GM23338 (cell line): ENCODE measurements at places on chromosomes 7 and 10. TPM values are rescaled to one million over a fixed set of nuclear protein-coding genes. Genes with fewer than 3 reads are reported as not detected.
A peak's percentile ranks its signal among the peaks of the same experiment; 100 is the strongest.

Gene ZNF365
- total RNA-seq, result 0.35 and 0.59 TPM in 2 replicates

Gene NPY4R2
- not detected in 2 replicates for total RNA-seq

Gene TUBAL3
- not detected in 2 replicates for total RNA-seq

Gene AOAH
- not detected in 2 replicates for total RNA-seq

Gene GIMAP1
- not detected in 2 replicates for total RNA-seq

Gene NUPR2
- not detected in 2 replicates for total RNA-seq

Gene SNX13
- 26.4 and 42.7 TPM in 2 replicates for total RNA-seq

Gene HOXA1
- total RNA-seq, result not detected in 2 replicates

Gene FAM25C
- not detected in 2 replicates for total RNA-seq

Gene SLC29A4
- 8.1 and 8.8 TPM in 2 replicates for total RNA-seq

Gene CTAGE8
- total RNA-seq, result 0.52 and 1.4 TPM in 2 replicates

Gene FKBP9
- total RNA-seq, result 13.0 and 15.8 TPM in 2 replicates

DNA sequence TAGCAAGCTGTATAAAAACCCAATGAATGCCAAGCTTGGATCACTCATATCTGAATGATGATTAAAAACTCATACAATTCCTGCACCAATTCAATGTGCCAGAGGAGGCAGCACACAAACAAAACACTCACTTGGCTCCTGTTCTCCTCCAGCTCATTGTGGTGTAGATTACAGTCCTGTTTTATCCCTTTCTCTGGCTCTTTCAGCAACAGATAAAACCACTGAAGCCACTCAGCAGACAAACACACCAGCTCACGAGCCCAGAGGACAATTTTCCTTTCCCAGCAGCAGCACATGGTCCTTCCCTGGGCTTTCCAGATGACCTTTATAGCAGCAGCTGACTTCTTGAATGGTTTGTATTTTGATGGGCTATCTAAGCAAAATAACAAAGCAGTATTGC lies 107.3 kb upstream of the STARD3NL start:
- peaks cover 11% of the 10 kb centered on the region for H3K4me1 ChIP-seq
- 0 out of 2 replicates have a peak overlapping the region, but pooled peaks have one; percentile 12 for H3K4me3 ChIP-seq
- DNase-seq, result peak; percentile 81
- H3K27ac ChIP-seq, result peak overlapping the region; percentile 56; the same call in 1 of the 2 replicates
- no peaks in the 10 kb centered on the region for H3K36me3 ChIP-seq
- no peaks in the 10 kb centered on the region for H3K27me3 ChIP-seq

DNA sequence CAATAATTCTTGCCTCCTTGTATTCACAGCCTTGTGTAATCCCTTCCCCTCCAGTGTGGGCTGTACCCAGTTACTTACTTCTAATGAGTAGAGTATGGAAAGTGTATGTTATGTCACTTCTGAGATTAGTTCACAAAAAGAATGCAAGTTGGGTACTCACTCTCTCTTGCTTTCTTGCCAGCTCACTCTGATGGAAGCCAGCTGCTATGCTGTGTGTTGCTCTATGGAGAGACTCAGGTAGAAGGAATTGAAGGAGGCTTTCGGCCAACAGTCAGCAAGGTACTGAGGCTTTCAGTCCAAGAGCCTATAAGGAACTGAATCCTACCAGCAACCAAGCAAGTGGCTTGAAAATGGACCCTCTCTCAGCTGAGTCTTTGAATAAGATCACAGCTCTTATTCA lies 9.7 kb upstream of the BICC1 start:
- H3K27ac ChIP-seq, result no peak overlapping the region
- no peaks in the 10 kb centered on the region for H3K36me3 ChIP-seq
- DNase-seq, result no peak
- peaks cover 5% of the 10 kb centered on the region; the same call in 1 of the 2 replicates for H3K4me1 ChIP-seq
- H3K4me3 ChIP-seq, result no peak overlapping the region
- no peaks in the 10 kb centered on the region for H3K27me3 ChIP-seq

DNA sequence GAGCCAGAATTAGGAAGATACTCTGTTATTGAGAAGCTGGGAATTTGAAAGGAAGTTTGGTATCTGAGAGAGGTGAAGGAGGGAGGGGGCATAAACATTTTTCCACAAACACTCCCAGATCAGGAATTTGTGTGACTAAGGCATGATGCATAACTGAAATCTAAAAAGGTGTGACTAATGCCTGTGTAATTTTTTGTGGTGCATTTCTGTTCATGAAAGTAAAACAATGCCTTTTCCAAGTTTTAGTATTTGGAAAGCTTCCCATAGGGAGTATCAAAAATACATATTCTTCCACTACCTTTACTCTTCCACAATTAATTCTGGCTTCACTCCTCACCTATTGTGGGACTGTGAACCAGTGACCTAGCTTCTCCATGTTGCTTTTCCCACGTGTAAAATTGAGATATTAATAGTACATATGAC lies 56.4 kb upstream of the CAV2 start:
- H3K4me1 ChIP-seq, result peaks cover 7% of the 10 kb centered on the region; the same call in 1 of the 2 replicates
- H3K36me3 ChIP-seq, result no peaks in the 10 kb centered on the region
- H3K27ac ChIP-seq, result no peak overlapping the region
- H3K27me3 ChIP-seq, result no peaks in the 10 kb centered on the region

DNA sequence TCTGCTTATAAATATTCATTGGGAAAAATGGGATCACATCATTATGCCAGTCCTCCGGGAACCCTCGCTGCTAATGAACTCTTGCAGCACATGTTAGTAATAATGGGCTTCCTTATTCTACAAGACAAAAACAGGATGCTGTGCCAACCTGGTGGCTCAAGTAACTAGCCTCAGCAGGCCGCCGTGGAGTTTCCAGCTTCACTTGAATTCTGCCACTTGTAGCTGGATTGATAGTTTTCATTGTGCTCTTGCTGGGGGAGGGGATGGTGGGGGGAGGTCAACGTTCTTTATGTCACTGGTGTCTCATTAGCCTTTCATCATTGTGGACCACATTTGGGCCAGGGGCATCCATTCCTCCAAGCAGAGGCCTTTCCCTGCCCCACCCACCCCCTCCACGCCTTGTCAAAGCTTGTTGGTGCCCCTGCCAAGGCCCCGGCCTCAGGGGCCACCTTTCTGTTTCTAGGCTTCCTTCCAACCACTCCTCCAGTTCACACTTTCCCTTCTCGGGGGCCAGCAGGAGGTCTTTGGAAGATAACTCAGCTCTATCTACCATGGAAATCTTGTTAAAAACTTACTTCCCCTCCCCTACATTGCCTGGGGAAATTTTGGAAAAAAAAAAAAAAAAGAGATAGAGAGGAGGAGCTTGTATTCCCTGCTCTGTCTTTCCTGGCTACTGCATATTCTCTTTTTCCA lies 153.9 kb downstream of the BMPER start:
- H3K36me3 ChIP-seq, result no peaks in the 10 kb centered on the region
- DNase-seq, result peak; percentile 35
- no peak overlapping the region for H3K27ac ChIP-seq
- H3K27me3 ChIP-seq, result no peaks in the 10 kb centered on the region
- no peak overlapping the region for H3K4me3 ChIP-seq

- no peak overlapping the region for H3K4me3 ChIP-seq
- no peak overlapping the region for H3K27ac ChIP-seq
- peak; percentile 37 for DNase-seq
- H3K36me3 ChIP-seq, result no peaks in the 10 kb centered on the region; the same call in 1 of the 2 replicates
- H3K4me1 ChIP-seq, result peaks cover 4% of the 10 kb centered on the region; the same call in 1 of the 2 replicates
- H3K27me3 ChIP-seq, result no peaks in the 10 kb centered on the region
Measured at GRCh38 chr7:124275411-124275810, 242.5 kb upstream of the TMEM229A start.

GRCh38 chr7:29993140-29993539 lies 3.5 kb upstream of the SCRN1 start:
- H3K4me1 ChIP-seq, result peaks cover 4% of the 10 kb centered on the region
- no peak for DNase-seq
- H3K27me3 ChIP-seq, result peaks cover 17% of the 10 kb centered on the region
- H3K27ac ChIP-seq, result no peak overlapping the region

GRCh38 chr10:62177111-62177510 lies 91.5 kb downstream of the RTKN2 start:
- H3K4me1 ChIP-seq, result no peaks in the 10 kb centered on the region
- no peak for DNase-seq
- H3K27me3 ChIP-seq, result no peaks in the 10 kb centered on the region

GRCh38 chr7:27394871-27395270 lies 152.3 kb downstream of the EVX1 start:
- H3K27ac ChIP-seq, result no peak overlapping the region
- no peaks in the 10 kb centered on the region for H3K27me3 ChIP-seq
- H3K4me1 ChIP-seq, result no peaks in the 10 kb centered on the region
- H3K36me3 ChIP-seq, result no peaks in the 10 kb centered on the region

DNA sequence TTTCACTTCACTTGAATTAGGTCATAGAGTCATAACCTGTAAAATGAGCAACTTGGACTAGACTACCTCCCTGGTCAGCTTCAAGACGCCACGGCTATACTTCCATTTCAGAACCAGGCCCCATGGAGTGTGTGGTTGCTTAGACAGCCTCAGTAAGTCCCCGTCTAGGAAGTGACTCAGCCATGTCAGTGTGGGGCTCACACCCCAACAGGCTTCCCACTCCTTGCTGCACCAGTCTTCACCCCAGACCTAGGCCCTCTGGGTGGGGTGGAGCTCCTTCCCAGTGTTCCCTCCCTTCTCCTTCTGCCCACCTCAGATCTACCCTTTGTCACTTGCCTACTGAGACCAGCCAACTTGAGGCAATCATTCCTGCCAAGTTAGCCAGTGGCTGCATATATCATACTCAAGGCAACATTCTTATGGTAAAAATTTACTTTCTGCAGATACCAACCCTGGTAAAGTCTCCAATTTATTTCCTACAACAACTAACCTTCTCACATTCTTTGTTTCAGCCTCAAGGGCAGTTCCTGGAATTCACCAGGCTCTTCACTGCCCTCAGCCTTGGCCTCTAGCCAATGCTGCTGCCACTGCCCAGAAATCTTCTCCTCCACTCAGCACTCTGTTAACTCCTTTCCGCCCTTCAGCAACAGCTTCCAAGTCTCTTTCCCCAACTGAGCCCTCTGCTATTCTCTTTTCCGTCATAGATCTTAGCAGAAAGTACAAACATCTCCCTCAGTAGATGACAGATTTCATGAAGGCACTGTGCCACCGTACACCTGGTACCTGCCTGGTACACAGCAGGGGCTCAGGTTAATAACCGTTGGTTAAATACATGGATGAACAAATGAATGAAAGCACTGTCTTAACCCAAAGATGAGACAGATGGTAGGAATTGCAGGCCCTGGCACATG lies 31.3 kb upstream of the ZNRF2 start:
- no peak overlapping the region for H3K27ac ChIP-seq
- no peaks in the 10 kb centered on the region for H3K4me1 ChIP-seq
- H3K4me3 ChIP-seq, result no peak overlapping the region
- H3K36me3 ChIP-seq, result no peaks in the 10 kb centered on the region
- H3K27me3 ChIP-seq, result no peaks in the 10 kb centered on the region

GRCh38 chr7:34991938-34992840 lies 45.1 kb downstream of the DPY19L1 start:
- H3K4me3 ChIP-seq, result no peak overlapping the region
- no peak overlapping the region for H3K27ac ChIP-seq
- H3K4me1 ChIP-seq, result no peaks in the 10 kb centered on the region
- H3K27me3 ChIP-seq, result no peaks in the 10 kb centered on the region
- DNase-seq, result no peak

- no peaks in the 10 kb centered on the region for H3K36me3 ChIP-seq
- H3K27ac ChIP-seq, result no peak overlapping the region
- H3K4me1 ChIP-seq, result 0 out of 2 replicates have a peak, but pooled peaks cover 5% of the 10 kb centered on the region
- no peak for DNase-seq
- no peaks in the 10 kb centered on the region for H3K27me3 ChIP-seq
Measured at GRCh38 chr7:114718861-114719260, 203.0 kb upstream of the MDFIC start.

- no peak for DNase-seq
- H3K36me3 ChIP-seq, result no peaks in the 10 kb centered on the region
- no peak overlapping the region for H3K27ac ChIP-seq
- H3K4me3 ChIP-seq, result no peak overlapping the region
Measured at GRCh38 chr10:36425131-36425797, 700.1 kb upstream of the ANKRD30A start.

- H3K27me3 ChIP-seq, result no peaks in the 10 kb centered on the region
- no peak for DNase-seq
- H3K36me3 ChIP-seq, result no peaks in the 10 kb centered on the region
Measured at GRCh38 chr10:78861529-78862327, 207.0 kb upstream of the ZMIZ1 start.

DNA sequence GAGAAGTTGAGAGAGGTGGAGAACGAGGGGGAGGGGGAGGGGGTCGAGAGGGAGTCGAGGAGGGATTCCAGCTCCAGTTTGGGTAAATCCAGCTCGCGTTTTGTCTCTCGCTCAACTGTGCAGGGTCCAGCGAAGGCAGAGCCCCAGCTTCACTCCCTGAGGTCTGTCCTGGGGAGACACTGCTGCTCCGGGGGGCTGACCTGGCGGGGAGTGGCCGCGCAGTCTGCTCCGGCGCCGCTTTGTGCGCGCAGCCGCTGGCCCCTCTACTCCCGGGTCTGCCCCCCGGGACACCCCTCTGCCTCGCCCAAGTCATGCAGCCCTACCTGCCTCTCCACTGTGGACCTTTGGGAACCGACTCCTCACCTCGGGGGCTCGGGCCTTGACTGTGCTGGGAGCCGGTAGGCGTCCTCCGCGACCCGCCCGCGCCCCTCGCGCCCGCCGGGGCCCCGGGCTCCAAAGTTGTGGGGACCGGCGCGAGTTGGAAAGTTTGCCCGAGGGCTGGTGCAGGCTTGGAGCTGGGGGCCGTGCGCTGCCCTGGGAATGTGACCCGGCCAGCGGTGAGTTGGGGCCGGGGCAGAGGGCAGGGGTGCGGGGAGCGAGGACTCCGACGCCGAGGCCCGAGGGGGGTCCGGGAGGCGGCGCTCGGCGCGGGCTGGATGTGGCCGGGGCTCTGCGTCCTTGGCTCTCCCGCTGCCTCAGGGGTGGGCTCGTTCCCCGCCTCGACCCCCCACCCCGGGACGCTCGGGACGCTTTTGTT lies at the start of gene TET1:
Gene TET1, plus strand, starts transcription at position 152 of the 757 bp plus-strand sequence. CDS start 12,002 bp downstream, outside the sequence.
- peak within 1 kb of the TSS; percentile 84 for H3K27ac ChIP-seq
- peak within 1 kb of the TSS; percentile 97 for H3K4me3 ChIP-seq
- H3K27me3 ChIP-seq, result no peaks in the 10 kb centered on the region
- DNase-seq, result peak; percentile 96
- H3K4me1 ChIP-seq, result peaks cover 26% of the 10 kb centered on the region
- H3K36me3 ChIP-seq, result no peaks in the 10 kb centered on the region

DNA sequence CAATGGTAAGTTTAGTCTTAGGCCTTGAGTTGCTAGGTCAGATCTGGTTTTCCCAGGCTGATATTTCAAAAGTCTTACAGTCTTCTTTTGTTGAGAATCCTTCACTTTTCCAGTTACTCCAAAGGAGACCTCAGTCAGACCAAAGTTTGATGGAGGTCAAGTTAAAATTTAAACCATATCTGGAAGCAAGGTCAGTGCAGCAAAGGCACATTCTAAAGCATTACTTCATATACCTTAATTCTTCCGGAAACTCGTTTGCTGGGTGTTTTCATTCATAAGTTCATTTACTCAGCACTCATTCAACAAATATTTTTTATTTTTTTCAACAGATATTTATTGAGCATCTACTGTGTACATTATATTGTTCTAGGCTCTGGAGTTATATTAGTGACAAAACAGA lies 403.0 kb upstream of the LRGUK start:
- DNase-seq, result no peak
- H3K27me3 ChIP-seq, result no peaks in the 10 kb centered on the region
- H3K36me3 ChIP-seq, result no peaks in the 10 kb centered on the region
- no peak overlapping the region for H3K4me3 ChIP-seq

- H3K4me1 ChIP-seq, result peaks cover 9% of the 10 kb centered on the region
- no peaks in the 10 kb centered on the region for H3K27me3 ChIP-seq
- no peak overlapping the region for H3K4me3 ChIP-seq
- no peak for DNase-seq
- no peaks in the 10 kb centered on the region for H3K36me3 ChIP-seq
- no peak overlapping the region for H3K27ac ChIP-seq
Measured at GRCh38 chr10:125226823-125227222, 66.5 kb upstream of the CTBP2 start.
